ENCODE measurements at places on chromosomes 1 and 21.
A peak's percentile ranks its signal among the peaks of the same experiment; 100 is the strongest.

- DNase-seq = no peak
These were observed 2.8 kb downstream of the ARMH1 start for GRCh38 chr1:44677201-44677766.

- no peak for DNase-seq
These were observed 75.7 kb upstream of the PKN2 start for GRCh38 chr1:88608139-88608943.

- DNase-seq = no peak
These were observed 19.0 kb upstream of the JUN start for GRCh38 chr1:58802640-58803399.

GRCh38 chr21:17794518-17795145 lies 24.5 kb downstream of the C21orf91 start:
- no peak for DNase-seq

GRCh38 chr1:153261281-153262069 lies 2.0 kb downstream of the LORICRIN start:
- DNase-seq = no peak

DNA sequence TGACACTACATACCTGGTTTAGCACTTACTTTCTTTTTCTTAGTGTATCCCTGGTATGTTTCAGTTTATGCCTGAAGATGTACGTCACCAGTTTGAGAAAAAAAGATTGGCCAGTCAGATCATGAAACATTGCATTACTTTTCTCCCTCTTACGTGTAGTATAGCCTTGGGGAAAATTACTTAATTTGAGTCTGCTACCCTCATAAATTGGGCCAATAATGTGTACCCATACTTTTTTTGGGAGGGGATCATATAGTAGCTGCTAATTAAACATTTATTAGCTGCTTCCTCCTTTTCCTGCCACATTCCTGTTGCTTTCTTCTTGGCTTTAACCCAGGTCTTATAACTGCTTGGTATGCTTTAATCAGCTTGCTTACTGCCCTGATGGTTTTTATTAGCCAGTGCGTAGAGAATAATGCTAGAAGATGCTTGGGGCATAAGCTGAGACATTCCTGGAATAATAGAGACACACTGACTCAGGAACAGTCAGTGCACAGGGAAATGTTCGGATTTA lies 32.1 kb downstream of the RABGAP1L start:
- DNase-seq = no peak

GRCh38 chr1:63799307-63799706 lies 25.5 kb downstream of the ROR1 start:
- DNase-seq = no peak

DNA sequence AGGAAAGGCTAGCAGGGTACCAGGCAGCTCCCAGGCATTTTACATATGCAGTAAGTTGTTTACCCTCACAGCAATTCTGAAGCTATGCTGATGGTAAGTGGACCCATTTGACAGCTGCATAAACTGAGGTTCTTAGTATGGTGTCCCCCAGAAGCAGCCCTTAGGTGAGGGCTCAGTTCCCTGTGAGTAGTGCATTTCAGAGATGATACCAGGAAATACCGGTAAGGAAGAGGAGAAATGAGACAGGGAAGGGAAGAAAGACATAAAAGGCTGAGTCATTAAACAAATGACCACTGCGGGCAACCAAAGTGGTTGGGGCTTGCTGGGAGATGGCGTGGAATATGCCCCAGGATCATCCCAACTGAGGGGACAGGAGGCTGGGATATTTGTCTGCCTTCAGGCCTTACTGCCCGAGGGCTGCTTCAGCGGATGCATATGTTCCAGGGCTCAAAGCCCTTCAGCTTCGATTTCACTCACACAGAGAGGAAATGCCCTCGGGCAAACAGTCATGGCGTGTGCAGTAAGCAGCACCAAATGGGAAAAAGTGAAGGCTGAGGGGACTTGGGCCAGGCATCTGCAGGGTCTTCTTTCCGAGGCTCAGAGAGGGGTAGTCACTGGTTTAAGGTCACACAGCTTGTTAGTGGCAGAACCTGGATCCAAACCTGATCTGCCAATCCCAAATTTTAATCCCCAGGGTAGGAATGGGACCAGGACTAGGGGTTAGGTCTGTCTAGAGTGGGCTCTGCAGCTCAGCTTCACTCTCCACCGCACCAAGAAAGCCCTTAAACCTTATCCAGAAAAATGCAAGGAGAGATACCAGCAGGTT lies 133.7 kb upstream of the RUNX3 start:
- no peak for DNase-seq

GRCh38 chr1:180530501-180530900 lies 28.1 kb upstream of the ACBD6 start:
- no peak for DNase-seq

DNA sequence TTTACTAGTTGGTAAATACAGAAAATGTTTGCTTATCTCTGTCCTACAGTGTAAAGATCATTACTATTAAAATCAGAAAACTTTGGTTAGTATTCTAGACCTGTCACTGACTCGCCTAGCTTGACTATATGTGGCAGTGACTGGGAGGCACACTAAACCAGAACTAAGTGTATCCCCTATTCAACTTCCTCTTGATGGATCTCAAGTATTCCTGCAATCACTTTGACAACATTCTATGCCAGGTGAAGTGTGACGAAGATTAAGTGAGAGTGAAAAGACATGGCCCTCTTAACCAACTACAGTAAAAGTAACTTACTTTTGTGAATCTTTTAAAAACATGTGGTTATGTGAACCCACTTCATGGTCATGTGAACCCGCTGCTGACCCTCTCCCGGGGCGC lies 223.0 kb upstream of the ADAMTS5 start:
- DNase-seq = no peak

GRCh38 chr21:37528150-37528937 lies 161.8 kb downstream of the DYRK1A start:
- no peak for DNase-seq

- DNase-seq = no peak
These were observed 672.9 kb upstream of the PTBP2 start for GRCh38 chr1:96048572-96049212.

GRCh38 chr1:116738673-116739370 lies 15.4 kb upstream of the CD2 start:
- DNase-seq = peak; percentile 55

- peak; percentile 31 for DNase-seq
These were observed 6.0 kb downstream of the FCRLB start for GRCh38 chr1:161727256-161727924.

GRCh38 chr1:16999863-17000262 lies 11.9 kb downstream of the ATP13A2 start:
- DNase-seq = no peak

- DNase-seq = no peak
These were observed 122.3 kb downstream of the GALNT2 start for GRCh38 chr1:230189341-230189740.

DNA sequence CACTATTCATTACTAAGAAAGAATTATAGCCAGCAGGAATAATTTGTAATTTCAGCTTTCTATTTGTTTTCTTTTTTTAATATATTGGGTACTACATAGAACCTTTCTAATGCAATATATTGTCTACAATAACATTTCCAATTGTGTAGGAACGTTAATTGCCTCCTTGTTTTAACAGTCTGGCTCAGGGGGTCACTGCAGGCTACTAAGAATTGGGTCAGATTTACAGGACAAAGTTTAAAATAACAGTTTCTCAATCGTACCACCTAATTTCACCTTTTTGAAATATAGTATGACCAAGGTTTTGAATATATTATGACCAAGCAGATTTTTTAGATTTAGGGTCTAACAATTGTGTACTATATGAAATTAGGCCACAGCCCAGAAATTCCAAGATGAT lies 2.4 kb downstream of the CFH start:
- no peak for DNase-seq

DNA sequence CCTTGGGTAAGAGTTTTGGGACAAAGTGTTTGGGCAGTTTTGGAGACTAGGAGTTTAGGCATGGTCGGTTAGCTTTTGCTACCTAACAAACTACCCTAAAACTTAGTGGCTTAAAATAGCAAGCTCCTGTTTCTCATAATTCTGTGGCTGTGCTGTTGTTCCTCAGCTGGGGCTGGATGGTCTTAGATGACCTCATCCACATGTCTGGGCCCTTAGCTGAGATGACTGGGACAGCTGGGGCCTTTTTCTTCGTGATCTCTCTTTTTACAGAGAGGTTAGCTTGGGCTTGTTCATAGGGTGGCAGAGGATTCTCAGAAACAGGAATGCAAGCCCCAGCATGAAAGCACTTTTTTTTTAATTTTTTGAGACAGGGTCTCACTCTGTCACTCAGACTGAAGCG lies 6.6 kb downstream of the ATP1A4 start:
- no peak for DNase-seq

DNA sequence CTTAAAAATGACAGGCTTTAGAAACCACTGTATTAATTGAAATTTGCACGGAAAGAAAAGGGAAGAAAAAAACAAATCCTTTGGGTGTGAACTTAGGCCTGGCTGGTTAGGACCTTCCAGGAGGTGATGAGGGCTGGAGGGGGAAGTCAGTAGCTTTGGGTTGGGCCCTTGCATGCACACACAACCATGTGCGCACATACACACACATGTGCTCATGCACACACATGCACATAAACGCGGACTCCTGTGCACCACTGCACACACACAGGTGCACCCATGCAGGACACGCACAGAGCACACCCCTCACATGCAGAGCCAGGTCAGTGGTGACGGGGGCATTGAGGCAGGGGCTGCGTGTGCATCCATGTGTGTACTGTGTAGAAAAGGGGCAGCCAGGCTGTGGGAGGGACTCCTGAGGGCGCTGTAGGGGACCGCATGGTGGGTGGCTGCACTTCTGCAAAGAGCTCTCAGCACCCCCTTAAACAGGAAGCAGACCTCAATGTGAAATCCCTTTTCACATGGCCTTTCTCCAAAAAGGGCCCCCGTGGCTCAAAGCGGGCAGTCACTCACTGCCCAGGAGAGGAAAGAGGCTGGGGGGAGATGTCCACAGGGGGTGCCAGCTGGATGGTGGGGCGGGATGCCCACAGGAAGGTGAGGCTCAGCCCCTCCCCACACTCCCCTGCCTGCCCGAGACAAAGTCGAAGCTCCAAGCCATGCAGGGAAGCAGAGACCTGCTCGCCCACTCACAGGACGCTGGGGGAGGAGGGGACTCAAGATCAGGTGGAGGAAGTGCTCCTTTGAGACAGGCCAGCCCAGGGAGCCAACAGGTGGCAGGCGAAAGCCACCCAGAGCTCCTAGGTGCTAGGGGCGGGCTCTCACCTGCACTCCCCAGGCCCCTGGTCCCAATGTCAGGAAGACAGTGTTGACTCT lies 95.2 kb downstream of the ITPKB start:
- DNase-seq = peak; percentile 47

DNA sequence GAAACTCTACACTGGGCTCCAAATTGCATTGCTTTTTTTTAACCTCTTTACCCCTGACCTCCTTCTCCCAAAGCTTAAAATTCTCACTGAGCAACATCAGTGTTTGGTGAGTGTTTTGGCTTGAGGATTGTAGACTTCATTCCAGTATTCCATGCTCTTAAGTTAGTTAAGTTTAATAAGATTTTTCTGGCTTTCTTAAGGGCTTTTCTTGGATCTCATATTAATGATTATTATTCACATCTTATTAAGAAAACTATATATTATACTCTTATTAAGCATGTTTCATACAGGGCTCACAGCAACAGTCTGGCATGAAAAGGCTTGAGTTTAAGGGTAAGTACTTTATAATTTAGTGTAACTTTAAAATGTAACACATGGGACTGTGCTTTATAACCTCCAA lies 141.8 kb downstream of the DISP1 start:
- DNase-seq = no peak

- DNase-seq = no peak
These were observed 21.9 kb downstream of the DLGAP3 start for GRCh38 chr1:34907487-34908090.

GRCh38 chr1:91059157-91059556 lies 37.3 kb upstream of the ZNF644 start:
- DNase-seq = no peak

DNA sequence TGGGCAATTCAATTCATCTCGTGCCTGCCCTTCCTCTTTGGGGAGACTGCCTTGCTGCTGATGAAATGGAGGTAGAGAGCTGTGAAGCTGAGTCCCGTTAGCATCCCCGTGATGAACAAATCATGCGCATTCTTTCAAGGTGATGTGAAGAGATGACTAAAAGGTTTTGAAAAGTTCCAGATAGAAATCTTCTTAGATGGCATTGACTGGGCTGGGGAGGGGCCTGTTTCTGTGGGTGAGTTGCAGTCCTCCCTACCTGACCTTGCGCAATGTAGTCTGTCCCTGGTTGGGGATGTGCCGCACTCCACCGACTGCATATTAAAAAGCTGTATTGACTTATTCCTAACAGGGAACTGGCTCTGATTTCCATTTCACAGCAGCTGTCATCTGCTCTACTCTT lies 49.6 kb downstream of the ST6GALNAC3 start:
- no peak for DNase-seq

DNA sequence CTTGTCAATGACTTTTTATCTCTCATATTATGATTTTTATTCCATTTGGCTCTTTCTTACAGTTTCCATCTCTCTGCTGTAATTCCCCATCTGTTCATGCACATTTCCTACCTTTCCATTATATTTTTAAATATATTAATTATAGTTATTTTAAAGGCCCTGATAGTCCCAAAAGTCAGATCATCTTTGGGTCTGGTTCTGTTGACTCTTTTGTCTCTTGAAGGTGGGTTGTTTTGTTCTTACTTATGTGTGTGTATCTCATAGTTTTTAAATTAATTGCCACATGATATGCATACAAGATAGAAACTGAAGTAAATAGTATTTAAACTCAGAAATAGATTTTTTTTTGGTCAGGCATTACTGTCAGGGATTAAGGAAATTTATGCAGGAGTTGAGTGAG lies 178.0 kb upstream of the AJAP1 start:
- no peak for DNase-seq

DNA sequence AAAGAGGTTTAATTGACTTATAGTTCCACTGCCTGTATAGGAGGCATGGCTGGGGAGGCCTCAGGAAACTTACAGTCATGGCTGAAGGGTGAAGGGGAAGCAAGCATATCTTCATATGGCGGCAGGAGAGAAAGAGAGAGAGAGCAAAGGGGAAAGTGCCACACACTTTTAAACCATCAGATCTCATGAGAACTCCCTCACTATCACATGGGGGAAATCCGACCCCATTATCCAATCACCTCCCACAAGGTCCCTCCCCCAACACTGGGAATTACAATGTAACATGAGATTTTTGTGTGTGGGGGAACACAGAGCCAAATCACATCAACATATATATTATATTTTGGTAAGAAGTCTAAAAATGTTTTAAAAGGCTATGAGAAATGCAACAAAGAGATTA lies 27.2 kb downstream of the FABP3 start:
- DNase-seq = no peak

- DNase-seq = no peak
These were observed 18.6 kb upstream of the LDLRAP1 start for GRCh38 chr1:25524568-25525360.

DNA sequence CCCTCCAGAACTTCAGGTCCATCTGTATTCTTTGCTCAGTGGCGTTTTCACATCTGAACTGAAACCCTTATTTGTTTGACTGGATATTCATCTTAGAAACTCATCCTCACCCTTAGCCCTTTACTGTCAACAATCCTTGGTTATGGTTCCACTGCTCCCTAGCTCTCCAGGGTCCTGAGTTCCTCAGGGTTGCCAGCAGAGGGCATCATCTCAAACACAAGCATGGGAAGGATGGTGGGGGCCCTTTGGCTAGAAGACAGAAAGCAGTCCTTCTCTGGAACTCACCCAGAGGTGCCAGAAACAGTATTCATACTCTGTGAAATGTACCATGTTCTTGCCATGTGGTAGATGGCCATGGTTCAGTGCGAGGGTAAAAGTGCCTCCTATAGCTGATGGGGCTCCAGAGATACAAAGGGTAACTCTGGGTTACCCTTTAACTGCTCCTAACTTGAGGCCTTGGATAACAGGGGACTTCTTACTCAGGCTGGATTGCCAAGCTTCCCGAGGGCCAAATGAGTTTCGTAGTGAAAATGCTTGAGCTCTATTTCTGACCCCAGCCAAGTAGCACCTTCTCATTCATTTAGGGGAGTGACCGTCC lies 11.3 kb downstream of the NCSTN start:
- DNase-seq = no peak

Measured in T-cell (primary cell).